ENCODE measurements at places on chromosomes 6 and 20.

DNA sequence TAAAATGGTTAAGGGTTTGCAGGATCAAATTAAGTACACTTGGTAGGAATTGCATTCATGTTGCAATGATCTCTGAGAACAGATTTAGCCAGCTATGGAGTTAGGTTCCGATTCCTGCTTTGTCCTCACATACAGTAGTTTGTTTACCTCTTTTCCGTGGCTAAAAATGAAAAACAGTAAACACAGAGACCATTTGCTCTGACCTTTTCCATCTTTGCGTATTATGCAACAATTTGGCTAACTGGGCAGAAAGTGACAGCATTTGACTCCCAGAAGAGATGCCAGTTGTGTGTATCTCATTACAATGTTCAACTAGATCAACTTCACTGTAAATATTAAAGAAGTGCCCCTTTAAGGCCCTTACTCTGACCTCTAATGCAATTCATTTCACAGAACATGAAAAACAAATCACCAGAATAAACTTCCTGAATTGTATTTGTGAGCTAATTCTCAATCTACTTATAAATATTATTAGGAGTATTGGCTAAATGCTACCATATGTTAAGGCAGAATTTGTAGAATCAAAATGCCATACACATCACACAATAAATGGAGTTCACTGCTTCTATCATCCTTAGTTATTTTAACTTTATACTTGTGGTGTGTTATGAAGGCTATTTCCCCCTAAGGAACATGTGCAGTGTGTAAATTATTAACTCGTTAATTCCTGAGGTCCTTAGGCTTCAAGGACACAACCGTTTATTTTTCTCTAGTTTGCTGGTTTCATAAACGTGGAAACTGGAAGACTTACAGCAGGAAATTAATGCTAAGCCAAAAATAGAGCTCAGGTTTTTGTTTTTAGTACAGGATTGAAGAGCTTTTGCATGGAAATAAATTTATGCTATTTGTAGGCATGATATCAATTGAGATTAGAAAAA, 380.7 kb upstream of the CITED2 start:
- DNase-seq: no peak

DNA sequence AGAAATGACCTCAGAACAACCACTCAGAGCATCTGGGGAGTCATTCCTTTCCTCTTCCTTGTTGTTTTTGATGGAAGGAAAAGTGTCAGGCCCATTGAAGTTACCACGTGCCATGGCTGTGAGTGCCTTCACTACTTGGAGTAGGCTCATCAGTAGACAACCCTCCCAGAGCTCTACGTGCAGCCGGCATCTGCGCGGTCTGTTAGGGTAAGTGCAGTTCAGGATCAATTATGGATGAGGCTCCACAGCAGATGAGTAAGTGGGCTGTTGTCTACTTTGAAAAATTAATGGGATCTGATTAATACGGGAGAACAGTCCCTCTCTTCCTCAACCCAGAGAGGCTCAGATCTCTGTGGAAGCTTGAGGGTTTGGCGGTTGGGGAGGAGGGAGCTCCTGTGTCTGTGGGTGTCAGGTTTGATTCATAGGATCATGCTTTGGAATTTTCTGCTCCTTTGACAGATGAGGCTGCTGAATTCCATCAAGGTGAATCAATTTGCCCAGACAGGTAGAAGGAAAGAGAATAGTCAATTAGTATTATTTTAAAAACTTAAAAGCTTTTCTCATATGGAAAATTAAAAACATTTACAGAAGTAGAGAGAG, 93.8 kb upstream of the TOX2 start:
- no peak for DNase-seq

DNA sequence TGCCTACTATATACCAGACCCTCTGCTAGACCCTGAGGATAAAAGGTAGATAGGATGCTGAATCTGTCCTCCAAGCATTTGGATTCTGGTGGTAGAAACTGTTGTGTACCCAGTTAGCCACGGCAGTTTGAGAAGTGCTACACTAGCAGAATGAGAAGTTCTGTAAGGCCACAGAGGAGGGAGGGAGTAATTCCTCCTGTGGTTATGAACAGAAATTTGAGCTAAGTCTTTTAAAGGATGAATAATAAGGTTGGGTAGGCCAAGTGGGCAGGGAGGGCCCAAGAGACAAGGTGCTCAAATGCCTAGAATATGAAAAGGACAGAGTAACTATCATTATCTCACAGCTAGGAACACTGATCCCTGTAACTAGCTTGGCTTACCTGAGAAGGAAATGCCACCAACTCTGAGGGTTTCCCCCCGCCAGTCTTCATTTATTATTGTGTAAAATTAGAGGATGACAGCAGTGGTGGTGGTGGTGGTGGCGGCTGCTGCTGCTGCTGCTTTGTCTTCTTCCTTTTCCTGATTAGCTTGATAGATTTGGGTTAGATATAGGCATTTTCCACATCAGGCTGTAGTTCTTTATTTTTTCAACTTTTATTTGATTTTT, 243.3 kb downstream of the PRL start:
- DNase-seq: no peak

GRCh38 chr6:95417856-95418255, 159.5 kb upstream of the MANEA start:
- DNase-seq: no peak

DNA sequence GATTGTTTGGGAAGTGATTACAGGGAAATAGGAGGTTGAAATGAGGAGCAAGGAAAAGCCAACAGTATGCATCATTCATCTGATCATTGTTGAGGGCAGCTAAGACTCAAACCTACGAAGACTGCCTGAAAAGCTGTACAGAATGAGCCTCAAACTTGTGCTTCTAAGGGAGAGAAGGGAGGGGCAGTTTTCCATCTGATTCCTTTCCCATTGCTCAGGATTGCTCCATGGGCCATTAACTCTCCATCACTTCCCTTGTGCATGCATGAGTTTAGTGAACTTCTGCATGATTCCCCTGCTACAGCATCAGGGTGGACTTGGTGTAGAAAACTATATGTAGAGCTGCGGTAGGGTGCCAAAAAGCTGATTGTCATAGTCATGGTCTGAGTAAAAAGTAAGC, 742.7 kb upstream of the SLC35B3 start:
- no peak for DNase-seq

DNA sequence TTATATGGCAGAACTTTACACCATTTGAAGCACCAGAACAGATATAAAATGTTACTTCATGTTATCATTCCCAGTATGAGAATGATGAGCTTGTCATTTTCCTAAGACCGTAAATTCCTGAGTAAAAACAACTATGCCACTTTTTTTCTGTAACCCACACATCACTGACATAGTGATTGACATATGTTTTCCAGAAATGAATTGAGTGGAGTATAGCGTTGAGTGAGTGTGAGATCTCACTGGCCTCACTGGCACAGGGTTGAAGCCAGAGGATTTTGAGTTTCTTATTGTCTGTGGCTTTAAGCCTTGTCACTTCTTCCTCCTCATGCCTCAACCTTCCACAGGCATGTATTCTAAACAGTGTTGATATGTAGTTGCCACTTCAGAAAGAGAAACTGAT, 62.3 kb downstream of the PDE7B start:
- DNase-seq: no peak

GRCh38 chr20:42338294-42339201, 720.4 kb upstream of the CHD6 start:
- DNase-seq: no peak

DNA sequence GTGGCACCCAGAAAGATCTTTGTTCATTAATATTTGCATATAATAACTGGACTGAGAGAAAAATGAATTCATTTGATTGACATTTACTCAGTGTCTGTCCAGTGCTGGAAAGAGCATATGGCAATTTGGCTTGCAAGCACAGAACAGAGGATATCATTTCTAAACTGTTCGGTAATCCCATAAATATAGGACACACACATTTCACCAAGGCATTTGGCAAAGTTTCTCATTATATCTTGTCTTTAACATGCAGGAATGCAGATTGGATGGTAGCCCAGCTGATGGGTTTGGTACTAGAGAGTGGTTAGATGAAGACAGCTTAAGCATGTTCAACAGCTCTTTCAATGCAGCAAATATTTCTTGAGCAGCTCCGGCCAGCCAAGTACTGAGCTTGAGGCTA, 259.2 kb downstream of the PRKN start:
- no peak for DNase-seq

DNA sequence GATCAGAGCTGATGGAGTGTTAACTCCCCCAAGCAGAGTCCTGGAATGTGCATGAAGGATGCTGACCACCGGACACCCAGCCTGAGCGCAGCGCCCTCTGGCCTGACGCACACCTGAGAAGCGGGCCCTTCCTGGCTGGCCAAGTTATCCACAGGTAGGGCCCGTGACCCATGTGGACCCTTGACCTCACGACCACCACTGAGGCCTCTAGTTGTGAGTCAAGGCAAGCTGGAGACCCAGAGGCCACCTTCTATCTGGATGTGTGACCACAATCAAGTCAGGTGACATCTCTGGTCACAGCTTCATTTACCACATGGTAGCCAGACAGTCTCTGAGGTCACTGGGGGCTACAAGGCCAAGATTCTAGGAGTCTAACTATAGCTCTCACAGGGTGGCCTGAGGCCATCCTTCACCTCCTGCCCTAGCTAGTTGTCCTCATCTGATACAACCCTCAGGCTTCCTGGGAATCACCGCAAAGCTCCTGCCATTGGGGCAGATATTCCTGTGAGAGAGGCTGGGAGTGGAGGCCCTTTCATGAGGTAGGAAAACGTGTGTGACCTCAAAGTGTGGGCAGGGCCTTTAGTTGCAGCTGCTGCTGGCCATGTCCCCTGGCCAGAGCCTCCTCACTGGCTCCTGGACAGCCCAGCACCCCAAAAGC, 53.1 kb downstream of the DSTN start:
- no peak for DNase-seq

DNA sequence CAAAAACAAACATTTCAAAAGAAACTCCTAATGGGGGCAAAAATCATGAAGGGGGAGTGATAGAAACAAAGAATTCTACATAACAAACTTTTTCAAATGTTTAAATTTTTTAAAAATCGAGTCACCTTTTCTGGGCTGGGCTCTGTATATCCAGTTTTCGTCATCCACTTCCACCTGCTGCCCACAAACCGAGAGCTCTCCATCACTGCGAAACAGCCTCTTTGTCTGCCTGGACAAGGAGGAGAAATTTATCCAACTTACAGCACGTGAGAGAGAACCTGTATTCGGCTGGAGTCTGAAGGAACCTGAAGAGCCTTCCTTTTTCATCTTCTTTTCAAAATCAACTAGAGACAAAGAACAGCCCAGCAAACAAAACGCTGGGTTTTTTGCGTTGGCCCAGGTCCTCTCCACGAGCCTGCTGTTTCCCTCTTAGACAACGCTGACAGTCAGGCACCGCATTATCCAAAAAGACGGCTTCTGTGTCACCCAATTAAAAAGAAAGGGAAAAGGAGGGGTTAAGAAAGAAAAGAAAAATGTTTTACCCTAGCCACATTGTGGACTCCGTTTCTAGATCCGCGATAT, 72.4 kb upstream of the NHSL1 start:
- no peak for DNase-seq

- no peak for DNase-seq
Observed at GRCh38 chr20:45066372-45066771, 34.6 kb downstream of the KCNS1 start.

GRCh38 chr6:138253731-138254130, 35.4 kb upstream of the PBOV1 start:
- no peak for DNase-seq

GRCh38 chr20:44023515-44024371, 109.1 kb downstream of the TOX2 start:
- no peak for DNase-seq

GRCh38 chr20:58473453-58474425, 41.5 kb downstream of the APCDD1L start:
- DNase-seq: no peak

GRCh38 chr20:38158701-38159351, 6.2 kb downstream of the TGM2 start:
- DNase-seq: no peak

GRCh38 chr6:49479308-49479970, 16.3 kb downstream of the CENPQ start:
- DNase-seq: no peak

DNA sequence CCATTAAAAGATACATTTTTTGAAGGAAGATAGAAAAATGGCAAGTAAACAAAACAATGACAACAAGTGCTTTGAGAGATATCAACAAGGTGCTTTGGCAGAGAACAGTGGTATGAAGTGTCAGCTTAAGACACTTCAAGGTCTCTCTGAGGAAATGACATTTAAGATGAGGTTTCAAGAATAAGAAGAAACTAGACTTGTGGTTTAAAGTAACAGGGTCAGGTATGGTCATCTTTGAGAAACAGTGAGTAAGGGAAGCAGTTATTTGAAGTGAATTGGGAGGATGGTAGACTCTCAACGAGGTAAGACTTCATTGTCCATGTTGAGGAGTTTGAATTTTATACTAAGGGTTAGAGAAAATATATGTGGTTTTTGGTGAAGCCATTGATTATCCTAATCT, 77.8 kb downstream of the SYCP2L start:
- no peak for DNase-seq

Measured in HTR-8/SVneo (cell line).